ENCODE measurements at places on chromosomes 6 and 20. TPM values are rescaled to one million over a fixed set of nuclear protein-coding genes. Genes with fewer than 3 reads are reported as not detected.

SLC26A8 gene
- total RNA-seq = not detected

FAM210B gene
- 13.6 TPM for total RNA-seq

KCNB1 gene
- 0.09 TPM for total RNA-seq

MAP1LC3A gene
- total RNA-seq = 1.9 TPM

SRXN1 gene
- total RNA-seq = 11.7 TPM

PAK5 gene
- total RNA-seq = not detected

EDN3 gene
- 0.39 TPM for total RNA-seq

DEFB124 gene
- total RNA-seq = not detected

- no peaks in the 10 kb centered on the region for H3K36me3 ChIP-seq
- no peak within 1 kb of the TSS for H3K27ac ChIP-seq
- no peak within 1 kb of the TSS for H3K4me3 ChIP-seq
- H3K27me3 ChIP-seq = peaks cover 3% of the 10 kb centered on the region
- no peak for DNase-seq
- no peaks in the 10 kb centered on the region for H3K4me1 ChIP-seq
Observed at GRCh38 chr6:55174211-55175026, at the start of gene HCRTR2. HCRTR2 (plus strand) TSS chr6:55174515; CDS start chr6:55174588, 73 bp downstream.

DNA sequence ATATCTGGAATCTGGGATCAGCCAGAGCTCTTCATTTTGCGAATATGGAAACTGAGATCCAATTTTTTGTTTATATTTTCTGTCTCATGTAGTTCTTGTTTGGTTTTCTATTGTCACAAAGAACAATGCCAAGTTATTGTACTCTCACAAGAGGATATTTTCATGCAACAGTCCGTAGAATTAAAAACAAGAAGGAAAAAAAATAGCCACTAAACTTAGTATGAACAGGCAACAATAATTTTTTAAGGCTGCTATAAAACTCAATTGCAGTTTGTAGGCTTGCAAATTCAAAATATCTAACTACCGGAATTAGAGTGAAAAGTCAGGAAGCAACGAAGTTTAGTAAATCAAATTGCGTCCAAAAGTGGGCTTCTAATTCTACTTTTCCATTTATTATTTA is 1.2 kb downstream of the POPDC3 start:
- peaks cover 4% of the 10 kb centered on the region for H3K4me1 ChIP-seq
- H3K27ac ChIP-seq = no peak overlapping the region
- H3K4me3 ChIP-seq = no peak overlapping the region
- no peaks in the 10 kb centered on the region for H3K36me3 ChIP-seq

DNA sequence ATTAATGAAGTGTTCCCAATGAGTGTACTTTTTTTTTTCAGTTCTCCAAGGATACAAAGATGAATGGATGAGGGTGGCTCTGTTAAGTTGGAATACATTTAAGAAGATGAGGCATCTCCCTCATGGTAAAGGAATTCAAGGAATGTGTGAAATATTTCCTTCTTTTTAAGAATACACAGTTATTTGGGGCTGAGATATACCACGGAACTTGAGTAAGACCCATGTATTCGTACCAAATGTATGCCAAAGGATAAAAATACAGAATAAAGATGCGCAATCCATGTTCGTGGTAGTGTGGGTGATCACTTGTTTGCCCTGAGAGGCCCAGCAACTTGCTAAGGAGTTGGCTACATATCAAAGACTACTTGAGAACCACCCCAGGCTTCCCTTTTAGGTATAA is 164.2 kb upstream of the TCF21 start:
- no peaks in the 10 kb centered on the region for H3K36me3 ChIP-seq
- H3K27ac ChIP-seq = no peak overlapping the region
- H3K27me3 ChIP-seq = peaks cover 7% of the 10 kb centered on the region
- no peak for DNase-seq
- no peak overlapping the region for H3K4me3 ChIP-seq

DNA sequence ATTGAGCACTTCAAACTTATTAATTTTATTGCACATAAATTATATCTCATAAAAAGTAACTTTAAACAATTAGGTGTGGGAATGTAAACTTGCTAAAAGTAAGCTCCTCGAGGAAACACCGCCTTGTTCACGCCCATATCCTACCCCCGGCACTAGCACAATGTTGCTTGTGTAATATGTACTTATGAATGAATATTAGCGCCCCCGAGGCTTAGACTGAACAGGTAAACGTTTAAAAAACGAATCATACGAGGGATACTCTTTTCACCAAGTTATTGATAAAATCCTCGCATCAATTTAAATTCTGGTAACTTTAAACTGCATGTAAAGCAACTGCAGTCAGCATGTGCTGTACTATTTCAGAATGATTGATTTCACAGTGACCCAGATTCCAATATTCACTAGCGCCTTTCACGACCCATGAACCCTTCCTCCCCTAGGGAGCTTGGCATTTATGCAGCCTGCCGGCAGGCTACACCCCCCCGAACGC is 637 bp downstream of the TFB1M start:
- peaks cover 3% of the 10 kb centered on the region for H3K27me3 ChIP-seq
- H3K36me3 ChIP-seq = peaks cover 19% of the 10 kb centered on the region
- H3K4me1 ChIP-seq = peaks cover 35% of the 10 kb centered on the region
- H3K4me3 ChIP-seq = peak overlapping the region; percentile 99
- no peak for DNase-seq

GRCh38 chr20:50404419-50405234 is 105.6 kb upstream of the PTPN1 start:
- H3K27me3 ChIP-seq = peaks cover 43% of the 10 kb centered on the region
- peaks cover 12% of the 10 kb centered on the region for H3K4me1 ChIP-seq
- H3K36me3 ChIP-seq = no peaks in the 10 kb centered on the region
- no peak for DNase-seq

GRCh38 chr6:101393251-101393828 is at the start of gene GRIK2:
GRIK2 (plus strand) TSS chr6:101393708.
- peaks cover 3% of the 10 kb centered on the region for H3K4me1 ChIP-seq
- H3K4me3 ChIP-seq = no peak within 1 kb of the TSS

- DNase-seq = no peak
- peak overlapping the region; percentile 96 for H3K4me3 ChIP-seq
- no peaks in the 10 kb centered on the region for H3K27me3 ChIP-seq
- peaks cover 37% of the 10 kb centered on the region for H3K4me1 ChIP-seq
- H3K36me3 ChIP-seq = peaks cover 28% of the 10 kb centered on the region
Observed at GRCh38 chr6:85679445-85680123, 36.9 kb upstream of the SYNCRIP start.

- no peak overlapping the region for H3K27ac ChIP-seq
- H3K4me3 ChIP-seq = no peak overlapping the region
- H3K27me3 ChIP-seq = no peaks in the 10 kb centered on the region
- no peaks in the 10 kb centered on the region for H3K36me3 ChIP-seq
Observed at GRCh38 chr6:91659891-91660290, 1073.0 kb upstream of the MAP3K7 start.

GRCh38 chr20:34644951-34645350 is 31.9 kb downstream of the PIGU start:
- peaks cover 3% of the 10 kb centered on the region for H3K4me1 ChIP-seq
- H3K27ac ChIP-seq = no peak overlapping the region
- no peak for DNase-seq
- H3K36me3 ChIP-seq = peaks cover 3% of the 10 kb centered on the region

- no peaks in the 10 kb centered on the region for H3K27me3 ChIP-seq
- DNase-seq = no peak
- no peak overlapping the region for H3K27ac ChIP-seq
- no peak overlapping the region for H3K4me3 ChIP-seq
- H3K4me1 ChIP-seq = peaks cover 6% of the 10 kb centered on the region
Observed at GRCh38 chr6:109793792-109794191, 102.7 kb downstream of the FIG4 start.

- DNase-seq = no peak
- H3K4me3 ChIP-seq = no peak overlapping the region
- peaks cover 65% of the 10 kb centered on the region for H3K4me1 ChIP-seq
- H3K27ac ChIP-seq = peak overlapping the region; percentile 97
Observed at GRCh38 chr6:36118550-36119107, 11.7 kb upstream of the MAPK13 start.

GRCh38 chr20:62734881-62735280 is 26.2 kb downstream of the NTSR1 start:
- peaks cover 2% of the 10 kb centered on the region for H3K36me3 ChIP-seq
- DNase-seq = peak; percentile 32
- H3K4me3 ChIP-seq = peak overlapping the region; percentile 55
- H3K27me3 ChIP-seq = peaks cover 2% of the 10 kb centered on the region

- no peak overlapping the region for H3K27ac ChIP-seq
- H3K36me3 ChIP-seq = no peaks in the 10 kb centered on the region
- no peaks in the 10 kb centered on the region for H3K4me1 ChIP-seq
- DNase-seq = no peak
Observed at GRCh38 chr6:112827793-112828192, 480.7 kb downstream of the RFPL4B start.
